ENCODE measurements at places on chromosomes 13 and 19.

DNA sequence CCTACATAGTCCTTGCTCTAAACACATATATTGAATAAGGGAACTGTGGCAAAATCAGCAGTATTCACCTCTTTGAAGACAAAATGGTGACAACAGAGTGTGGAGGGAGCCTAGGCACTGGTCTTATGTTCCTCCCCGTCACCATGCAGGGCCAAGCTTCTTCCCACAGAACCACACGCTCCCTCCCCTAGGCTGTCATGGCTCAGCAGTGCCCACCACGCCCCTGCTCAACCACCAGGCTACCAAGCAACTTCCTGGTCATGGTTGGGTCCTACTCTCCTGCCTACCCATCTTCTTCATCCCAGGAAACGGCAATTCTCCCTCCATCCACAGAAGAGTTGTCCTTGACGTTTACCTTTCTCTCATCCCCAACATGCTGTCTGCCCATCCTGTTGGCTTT, 126.1 kb downstream of the CRYL1 start:
- no peak for DNase-seq

GRCh38 chr19:49210108-49210900, 52.7 kb downstream of the TRPM4 start:
- DNase-seq, result peak; percentile 51

- DNase-seq, result no peak
These were observed 17.4 kb downstream of the ZNF331 start for GRCh38 chr19:53555352-53555751.

DNA sequence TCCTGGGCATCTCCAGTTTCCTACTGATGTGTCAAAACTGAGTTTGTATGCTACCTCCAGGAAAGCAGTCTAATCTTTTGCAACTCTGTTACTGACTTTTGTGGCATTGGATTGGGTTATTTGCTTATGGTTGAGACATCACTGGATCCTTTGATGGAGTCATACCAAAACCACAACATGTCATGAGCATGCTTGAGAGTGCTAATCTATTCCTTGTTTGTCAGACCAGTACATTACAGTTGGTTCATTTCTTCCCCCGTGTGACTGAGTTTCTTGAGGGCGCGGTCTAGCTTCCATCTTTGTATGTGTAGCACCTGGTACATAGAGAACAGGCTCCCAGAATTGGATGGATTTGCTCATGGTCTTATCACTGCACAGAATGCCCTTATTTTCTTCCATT, 43.2 kb downstream of the SUGT1 start:
- no peak for DNase-seq

DNA sequence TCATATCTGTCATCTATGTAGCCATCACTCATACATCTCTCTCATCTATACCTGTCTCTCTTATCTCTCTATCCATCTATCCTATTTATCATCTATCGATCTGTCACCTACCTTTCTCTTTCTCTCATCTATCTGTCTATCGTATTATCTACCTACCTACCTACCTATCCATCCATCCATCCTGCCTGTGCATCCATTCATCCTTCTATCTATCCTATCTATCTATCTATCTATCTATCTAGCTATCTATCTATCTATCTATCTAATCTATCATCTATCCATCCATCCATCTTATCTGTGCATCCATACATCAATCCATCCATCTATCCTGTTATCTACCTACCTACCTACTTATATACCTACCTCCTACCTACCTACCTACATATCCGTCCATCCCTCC, 44.6 kb upstream of the CYP4F8 start:
- DNase-seq, result no peak

- DNase-seq, result no peak
These were observed at the start of gene MADCAM1 for GRCh38 chr19:496112-496665. TSS of gene MADCAM1 (plus strand) at chr19:496486. CDS start at chr19:496500, 14 bp downstream.

GRCh38 chr13:53045189-53045588, 16.6 kb downstream of the OLFM4 start:
- DNase-seq, result peak; percentile 64

DNA sequence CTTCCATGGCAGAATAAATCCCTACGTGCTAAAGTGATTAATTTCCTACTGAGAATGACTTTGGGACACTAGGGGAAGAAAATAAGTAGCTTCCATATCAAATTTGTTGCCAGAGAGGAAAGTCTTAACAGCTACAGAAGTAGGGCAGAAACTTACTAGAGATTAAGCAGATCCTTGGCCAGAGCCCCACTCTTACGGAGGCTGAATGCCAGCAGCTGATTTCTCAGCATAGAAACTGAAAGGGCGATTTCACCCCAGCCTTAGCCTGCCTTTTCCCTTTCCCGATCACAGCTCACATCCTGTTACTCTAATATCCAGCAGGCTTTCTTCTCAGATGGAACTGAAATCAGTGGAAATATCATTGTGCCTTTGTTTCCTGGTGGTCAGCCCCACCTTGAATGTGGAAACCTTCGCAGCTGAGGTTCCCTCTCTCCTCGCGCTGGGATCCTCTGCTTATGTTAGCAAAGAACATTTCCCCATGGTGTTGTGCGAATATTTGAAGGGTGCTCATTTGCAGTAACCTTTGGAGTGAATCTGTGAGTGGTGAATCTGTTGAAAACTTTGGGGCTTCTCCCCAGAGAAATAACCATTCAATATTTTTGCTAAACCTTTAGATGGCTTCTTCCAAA, 8.4 kb downstream of the FAM124A start:
- DNase-seq, result no peak

- DNase-seq, result peak; percentile 61
These were observed 920 bp upstream of the UBE2L5 start for GRCh38 chr13:30421093-30422053.

DNA sequence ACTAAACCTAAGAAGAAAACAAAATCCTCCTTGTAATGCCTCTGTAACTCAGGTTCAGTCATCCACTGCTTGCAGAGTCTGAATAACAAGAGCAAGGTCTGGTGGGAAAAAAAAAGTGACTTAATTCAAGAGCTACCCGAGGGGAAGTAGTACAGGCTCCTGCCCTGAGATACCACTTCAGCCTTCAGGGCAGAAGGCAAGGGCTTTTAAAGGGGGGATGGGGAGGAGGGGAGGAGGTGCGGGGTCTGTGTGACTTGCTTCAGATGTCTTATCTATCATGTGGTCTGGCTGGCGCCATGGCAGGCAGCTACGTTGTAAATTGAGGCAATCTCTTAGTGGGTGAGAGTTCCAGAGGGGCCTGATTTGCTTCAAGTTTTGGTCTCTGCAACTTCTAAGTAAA, 66.7 kb downstream of the LRRC63 start:
- no peak for DNase-seq

DNA sequence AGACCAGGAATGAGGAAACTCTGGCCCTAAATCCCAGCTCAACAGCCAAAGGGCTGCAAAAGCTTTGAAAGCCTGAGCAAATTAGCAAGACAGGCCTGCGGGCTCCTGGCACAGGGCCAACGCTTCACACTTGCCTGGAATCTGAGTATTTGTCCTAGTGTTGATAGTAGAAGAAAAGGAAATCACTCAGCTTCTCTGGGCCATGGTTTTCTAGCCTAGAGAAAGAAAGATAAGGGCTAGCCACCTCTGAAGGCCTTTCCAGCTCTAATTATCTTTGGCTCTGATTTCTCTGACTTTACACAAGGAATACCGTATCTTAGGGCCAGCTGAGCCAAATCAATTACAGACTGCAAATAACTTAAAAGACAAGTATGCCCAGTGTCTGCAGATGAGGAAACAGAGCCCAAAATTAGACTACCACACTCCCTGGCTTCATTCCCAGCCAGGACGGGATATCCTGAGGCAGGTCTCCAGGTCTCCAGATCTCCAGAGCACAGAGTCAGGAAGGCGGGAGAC, 69.6 kb downstream of the STK24 start:
- DNase-seq, result peak; percentile 39

- no peak for DNase-seq
These were observed 101.3 kb downstream of the ARHGEF7 start for GRCh38 chr13:111216166-111216960.

- DNase-seq, result no peak
These were observed 3.2 kb upstream of the PLPP2 start for GRCh38 chr19:294341-294945.
